Activated CD4-positive, alpha-beta T cell treated with anti-CD3 and anti-CD28 coated beads, Interleukin-2, amount 50 U/mL, for 1 hour (primary cell): ENCODE measurements at places on chromosomes 5 and 9.

GRCh38 chr9:97788763-97789663 is 64.0 kb upstream of the FOXE1 start:
- DNase-seq: no peak

DNA sequence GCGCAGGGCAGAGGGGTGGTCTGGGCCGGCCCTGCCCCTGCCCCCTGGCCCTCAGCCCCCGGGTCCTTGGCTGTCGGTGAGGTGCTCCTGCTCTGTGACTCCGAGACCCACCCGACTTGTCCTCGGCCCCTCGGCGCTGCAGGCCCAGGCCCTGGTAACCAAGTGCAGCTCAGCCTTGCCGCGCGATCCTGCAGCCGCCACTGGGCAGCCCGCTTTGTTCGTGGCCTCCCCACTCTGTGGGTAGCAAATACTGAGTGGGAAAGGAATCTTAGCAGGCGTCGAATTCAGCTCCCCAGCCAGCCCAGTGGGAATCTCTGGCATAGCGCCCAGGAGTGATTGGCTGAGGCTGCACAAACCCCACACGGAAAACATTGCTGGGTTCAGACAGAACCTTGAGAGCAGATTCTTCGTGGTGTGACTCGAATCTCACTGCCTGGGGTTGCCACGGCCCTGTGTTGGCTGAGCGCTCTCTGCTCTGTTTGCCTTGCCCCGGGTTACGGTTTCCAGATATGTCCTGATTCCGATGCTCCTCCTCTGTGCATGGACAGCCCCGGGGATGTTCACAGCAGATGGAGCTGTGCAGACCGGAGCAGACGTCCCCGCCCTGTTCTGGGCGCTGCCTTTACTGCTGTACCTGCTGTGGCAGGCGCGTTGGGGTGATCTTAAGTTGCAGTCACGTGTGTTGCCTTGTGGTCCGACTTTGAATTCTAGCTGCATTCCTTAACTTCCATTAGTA is 13.4 kb upstream of the EXOC3 start:
- no peak for DNase-seq

DNA sequence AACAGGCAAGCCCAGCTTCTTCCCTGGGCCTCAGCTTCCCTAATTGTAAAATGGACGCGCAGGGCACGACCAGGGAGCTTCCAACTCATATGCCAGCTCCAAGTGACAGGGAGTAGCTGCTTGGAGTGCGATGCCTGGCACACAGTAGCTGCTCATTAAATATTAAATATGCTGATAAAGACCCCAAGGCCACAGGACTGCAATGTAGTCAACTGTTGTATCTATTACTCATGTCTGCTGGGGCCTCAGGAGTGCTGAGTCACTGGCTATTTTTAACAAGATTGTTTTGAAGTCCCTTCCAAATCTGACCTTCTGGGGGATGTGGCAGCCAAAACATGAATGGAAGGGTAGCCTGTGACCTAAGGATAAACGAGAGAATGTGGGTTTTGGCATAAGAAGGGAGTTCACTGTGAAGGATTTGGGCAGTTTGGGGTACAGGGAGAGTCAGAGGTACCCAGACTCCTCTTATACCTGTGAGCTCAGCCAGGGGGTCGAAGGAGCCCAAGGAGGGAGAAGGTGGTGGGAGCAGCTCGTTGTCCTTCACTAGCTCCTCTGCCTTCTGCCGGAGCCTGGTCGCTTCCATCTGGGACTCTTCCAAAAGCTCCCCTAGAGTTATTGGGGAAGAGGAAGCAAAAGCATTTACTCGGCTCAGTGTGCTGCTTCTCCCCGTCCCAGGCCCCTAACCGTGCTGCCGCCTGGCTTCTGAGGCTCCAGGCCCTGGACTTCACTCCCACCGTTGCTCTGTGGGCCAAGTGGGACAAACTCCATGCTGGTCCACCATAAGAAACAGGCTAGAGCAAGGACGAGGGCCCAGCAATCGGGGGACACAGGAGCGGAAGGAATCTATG is 17.5 kb downstream of the TNIP1 start:
- DNase-seq: no peak

DNA sequence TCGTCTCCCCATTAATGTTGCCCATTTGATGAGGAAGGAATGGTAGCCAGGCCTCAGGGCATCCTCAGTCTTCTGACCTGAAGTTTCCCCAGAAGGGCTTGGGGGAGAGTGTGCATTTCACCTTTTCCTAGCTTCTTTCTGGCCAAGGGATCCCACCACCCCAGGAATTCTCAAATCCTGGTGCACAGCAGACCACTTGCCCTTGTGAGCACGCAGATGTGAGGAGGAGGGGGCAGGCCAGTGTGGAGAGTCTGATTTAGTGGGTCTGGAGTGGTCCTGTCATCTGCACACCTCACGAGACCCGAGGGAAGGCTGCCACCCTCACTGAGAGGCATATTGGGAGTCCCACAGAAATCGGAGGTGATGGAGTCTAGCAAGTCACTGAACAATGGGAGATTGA is 64.3 kb downstream of the CXXC5 start:
- DNase-seq: no peak

DNA sequence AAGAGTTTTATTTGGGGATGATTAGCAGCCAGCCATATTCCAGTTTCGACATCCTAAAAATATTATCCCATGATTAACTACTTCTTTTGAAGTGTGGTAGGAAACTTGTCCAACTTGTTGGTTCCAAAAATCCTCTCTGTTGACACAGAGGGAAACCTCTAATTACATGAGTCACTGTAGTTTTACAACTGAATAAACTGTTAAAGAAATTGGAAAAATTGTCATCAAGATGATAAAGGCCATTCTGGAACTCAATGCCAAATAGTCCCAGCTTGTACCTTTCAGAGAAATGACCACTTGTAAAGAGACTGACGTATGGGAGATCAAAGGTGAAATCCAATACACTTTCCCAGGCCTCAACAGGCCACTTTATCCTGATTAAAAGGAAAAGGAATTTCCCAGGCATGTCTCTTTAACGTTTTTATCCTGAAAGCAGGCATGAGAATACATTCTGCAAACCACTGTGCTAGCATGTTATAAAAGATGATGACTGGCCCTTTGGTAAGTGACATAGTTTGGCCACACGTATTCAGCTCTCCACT is 261.6 kb downstream of the GLIS3 start:
- no peak for DNase-seq

DNA sequence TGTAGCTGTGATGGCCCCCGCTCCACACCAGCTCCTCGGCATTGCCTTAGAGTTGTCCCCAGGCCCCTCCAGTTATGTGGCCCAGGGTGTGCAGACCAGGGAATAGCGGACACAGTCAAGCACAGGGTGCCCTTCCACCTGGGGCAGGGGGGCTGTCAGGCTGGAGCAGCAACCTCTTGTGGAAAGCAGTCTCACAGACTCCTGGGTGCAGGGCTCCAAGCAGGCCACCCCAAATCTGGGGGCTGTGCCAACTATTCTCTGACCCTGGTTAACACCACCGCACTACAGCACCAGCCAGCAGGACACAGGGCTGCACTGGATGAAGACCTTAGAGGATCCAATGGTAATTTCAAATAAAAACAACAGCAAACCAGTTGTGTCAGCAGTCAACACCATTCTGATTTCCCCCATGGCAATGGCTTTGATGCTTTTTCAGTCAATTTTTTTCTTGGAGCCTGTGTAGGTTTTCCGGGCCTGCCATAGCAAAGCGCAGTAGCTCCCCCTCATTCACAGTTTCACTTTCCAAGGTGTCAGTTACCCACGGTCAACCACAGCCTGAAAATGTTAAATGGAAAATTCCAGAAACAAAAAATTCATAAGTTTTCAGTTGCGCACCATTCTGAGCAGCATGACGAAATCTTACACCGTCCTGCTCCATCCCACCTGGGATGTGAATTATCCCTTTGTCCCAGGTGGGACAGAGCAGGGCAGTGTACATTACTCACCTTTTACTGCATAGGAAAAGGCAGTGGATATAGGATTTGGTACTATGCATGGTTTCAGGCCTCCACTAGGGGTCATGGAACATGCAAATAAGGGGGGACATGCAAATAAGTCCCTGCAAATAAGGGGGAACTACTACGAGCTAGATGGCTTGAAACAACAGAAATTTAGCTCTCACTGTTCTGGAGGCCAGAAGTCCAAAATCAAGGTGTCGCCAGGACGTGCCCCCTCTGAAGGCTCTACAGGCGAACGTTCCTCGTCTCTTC is 49.0 kb downstream of the C5orf15 start:
- DNase-seq: no peak

DNA sequence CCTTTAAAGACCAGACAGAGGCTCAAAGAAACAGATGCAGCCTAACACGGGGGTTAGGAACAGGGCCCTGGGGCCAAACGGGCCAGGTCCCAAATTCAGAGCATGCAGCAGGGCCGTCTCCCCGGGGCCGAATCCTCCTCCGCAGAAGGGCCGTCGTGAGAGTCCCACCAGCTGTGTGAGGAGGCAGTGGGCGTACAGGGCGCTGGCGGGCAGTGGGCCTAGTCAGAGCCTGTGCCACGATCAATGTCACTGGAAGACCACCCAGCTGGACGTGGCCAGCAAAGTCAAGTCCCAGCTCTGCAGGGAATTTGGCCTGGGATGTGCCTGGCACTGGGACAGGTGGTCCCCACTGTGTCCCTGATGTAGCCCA is 15.8 kb upstream of the FCN2 start:
- DNase-seq: no peak

GRCh38 chr5:74224331-74224730 is 416.2 kb downstream of the ENC1 start:
- no peak for DNase-seq

GRCh38 chr5:132489051-132489770 is 1.4 kb downstream of the IRF1 start:
- peak; percentile 6 for DNase-seq

- DNase-seq: no peak
Observed at GRCh38 chr5:59829386-59829785, 64.1 kb downstream of the PDE4D start.

- no peak for DNase-seq
Observed at GRCh38 chr5:138876811-138877210, 1.7 kb upstream of the LRRTM2 start.
